ENCODE measurements at places on chromosomes 6 and 20.

DNA sequence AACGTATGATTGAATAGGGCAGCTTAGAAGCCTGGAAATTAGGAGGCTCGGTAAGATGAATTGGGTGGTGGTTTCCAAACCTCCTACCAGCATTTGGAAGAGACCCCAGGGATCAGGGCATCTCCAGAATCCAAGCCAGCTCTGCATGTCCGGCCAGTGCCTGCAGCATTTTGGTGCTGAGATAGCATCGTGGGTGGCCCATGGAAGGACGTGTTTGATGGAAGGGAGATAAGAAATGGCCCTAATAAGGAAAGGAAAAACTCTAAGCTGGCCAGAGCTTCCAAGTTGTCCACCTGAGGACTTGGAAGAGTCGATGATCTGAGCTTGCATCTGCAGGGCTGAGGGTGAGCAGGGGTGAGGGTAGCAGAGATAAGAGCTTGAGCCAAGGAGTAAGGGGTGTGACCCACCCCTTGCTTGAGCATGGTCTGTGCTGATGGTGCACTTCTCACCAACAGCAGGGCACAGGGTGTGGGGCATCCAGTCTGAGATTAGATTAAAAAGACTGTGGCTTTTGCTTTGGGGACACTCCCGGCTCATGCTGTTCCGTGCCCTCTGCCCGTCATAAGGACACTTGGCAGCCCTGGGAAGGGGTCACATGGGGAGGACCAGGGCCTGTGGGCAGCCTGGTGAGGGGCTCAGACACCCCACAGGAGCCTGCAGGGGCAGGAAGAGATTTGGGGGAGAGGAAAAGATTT lies 213.2 kb downstream of the ERMARD start:
- no peak for DNase-seq

DNA sequence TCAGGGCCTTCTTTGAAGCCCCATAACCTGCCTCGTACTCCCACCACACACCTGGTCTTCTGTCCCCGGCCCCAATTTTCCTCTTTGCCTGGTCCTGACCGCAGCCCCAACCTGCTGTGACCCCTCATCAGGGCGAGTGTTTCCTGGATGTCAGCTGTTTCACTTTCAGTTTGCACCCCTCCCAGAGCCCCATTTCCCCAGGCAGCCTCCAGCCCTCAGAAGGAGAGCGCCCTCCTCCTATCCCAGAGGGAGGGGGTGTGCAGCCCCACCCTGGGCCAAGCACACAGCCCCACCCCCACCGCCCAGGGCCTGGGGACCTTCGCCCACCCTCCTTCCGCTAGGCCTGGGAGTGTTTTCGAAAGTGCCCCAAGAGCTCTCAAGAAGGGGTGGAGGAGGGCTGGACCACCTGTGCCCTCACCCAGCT lies 1.5 kb downstream of the BAK1 start:
- DNase-seq = no peak

DNA sequence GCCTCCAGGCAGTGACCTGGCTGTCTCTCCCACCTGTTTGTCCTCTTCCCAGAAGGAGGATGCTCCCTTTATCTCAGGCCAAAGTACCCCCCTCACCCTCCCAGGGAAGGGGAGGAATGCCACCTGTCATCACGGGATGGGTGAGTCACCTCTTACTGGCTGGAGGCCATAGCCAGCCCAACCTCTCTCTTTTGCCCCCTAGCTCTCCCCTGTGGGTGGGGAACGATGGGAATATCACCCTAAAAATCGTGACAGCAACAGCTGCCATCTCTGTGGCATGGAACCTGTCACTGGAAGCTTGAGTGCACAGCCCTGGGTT lies 137.5 kb upstream of the PTPN1 start:
- no peak for DNase-seq

- no peak for DNase-seq
Observed at GRCh38 chr20:53901064-53901463, 169.3 kb downstream of the BCAS1 start.

GRCh38 chr6:13881621-13882165 lies 43.1 kb upstream of the RNF182 start:
- no peak for DNase-seq

Measured in activated T-helper 1 cell treated with anti-CD3 and anti-CD28 coated beads, Interleukin-2, amount 50 U/mL, for 16 hours (primary cell).